ENCODE measurements at places on chromosomes 6 and 20.

DNA sequence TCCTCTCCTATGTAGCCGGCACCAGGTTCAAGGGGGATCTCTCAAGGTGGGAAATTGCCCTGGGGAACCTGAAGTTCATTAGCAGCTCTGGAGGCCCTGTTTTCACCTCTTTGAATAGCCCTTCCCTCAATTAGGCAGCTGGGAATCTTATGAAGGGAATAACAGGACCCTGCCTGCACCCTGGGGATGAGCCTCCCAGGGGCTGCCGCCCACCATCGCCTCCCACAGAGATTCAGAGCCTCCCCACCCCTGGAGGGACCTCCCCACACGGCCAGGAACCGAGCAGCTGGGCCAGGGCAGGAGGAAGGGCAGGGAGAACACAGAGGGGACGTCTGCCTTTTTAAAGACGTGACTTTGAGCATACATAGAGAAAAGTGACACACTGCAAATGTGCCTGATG, 4.6 kb upstream of the EEF1A2 start:
- DNase-seq = no peak

GRCh38 chr6:3754776-3755175, 3.3 kb upstream of the PXDC1 start:
- no peak for DNase-seq

DNA sequence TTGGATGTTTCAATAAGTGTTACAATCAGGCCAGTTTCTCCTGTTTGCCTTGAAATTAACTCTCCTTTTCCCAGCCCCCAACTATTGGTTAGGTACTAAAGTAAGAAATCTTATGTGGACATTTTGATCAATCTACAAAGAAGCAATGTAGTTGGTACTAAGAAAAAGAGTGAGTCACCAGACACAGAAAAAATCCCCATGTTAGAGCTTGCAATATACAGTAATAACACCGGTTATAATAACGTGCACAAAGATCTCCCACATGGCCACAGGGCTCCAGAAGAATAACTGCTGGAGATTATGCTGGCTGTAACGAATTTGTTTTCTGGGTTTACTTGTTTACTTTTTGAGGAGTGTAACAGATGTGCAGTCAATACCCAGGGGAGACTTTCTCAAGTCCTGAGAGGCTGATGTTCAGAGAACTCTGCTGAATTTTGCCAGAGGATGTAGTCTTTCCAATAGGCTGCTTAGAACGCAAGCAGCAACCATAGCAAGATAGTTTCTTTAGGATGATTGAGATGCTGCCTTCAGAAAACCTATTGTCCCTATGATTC, 166.2 kb upstream of the SPACA1 start:
- DNase-seq = no peak

DNA sequence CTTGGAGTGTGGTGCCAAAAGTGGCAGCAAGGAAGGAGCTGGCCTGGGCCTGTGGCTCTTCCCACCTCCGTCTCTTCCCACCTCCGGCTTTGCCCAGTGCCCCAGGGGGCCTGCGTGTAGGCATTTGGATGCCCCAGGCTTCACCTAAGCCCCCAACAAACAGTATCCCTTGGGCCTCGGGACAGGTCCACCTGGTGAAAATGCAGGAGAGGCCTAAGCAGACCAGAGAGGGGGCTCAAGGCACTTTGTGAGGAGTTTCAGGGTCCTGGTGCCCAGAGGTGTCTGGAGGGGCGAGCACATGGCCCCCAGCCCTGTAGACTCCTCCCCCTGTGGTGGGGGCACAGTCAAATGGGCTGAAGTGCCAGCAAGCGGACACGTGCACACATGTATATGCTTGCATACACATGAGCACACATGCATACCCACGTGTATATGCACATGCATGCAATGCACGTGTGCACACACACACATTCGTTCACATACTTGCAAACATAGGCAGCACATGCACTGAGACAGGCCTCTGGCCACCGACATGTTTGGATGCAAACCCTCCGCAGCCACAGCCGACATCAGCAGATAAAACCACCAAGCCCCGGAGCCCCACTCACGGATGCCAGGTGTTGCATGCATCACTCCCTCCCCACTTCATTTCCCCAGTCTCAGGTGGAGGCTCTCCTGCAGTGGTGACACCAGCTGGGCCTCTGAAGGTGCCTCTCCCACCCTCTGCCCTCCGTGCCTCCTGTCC, 124.5 kb downstream of the TAF4 start:
- DNase-seq = no peak

GRCh38 chr20:8250539-8251200, 118.6 kb downstream of the PLCB1 start:
- DNase-seq = no peak

DNA sequence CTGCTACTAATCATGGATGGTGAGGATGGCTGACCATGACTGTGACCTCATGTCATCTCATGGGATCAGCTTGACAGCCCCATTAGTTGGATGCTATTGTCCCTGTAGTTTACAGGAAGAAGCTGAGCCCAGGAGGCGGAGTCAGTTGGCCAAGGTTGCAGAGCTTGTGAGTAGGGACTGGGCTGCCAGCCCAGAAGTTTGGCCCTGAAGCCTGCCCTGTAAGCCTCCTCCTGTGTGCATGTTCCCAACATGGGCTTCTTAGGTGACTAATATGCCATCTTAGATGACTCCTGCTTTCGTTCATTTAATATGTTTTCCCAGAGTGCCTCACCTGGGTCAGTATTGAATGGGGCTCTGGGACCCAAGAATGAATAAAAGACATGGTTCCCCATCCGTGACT, 6.9 kb downstream of the EDN3 start:
- no peak for DNase-seq

DNA sequence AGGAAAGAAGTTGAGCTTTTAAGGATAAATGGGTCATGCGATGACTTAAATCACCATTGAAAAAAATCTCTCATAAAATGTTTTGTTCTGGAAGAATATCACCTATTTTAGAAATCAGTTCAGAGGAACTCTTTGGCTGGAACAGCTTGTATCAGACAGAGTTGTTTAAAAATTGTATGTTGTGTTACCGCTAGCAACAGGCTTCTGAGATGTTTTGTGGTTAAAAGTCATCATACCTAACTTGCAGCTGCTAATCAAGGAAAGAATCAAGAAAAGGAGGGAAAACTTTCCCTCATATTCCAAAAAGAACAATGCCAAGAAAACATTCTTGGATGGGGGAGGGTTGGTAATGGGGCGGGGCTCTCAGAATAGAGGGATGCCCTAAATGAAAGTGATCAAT, 220.7 kb upstream of the CITED2 start:
- DNase-seq = no peak

DNA sequence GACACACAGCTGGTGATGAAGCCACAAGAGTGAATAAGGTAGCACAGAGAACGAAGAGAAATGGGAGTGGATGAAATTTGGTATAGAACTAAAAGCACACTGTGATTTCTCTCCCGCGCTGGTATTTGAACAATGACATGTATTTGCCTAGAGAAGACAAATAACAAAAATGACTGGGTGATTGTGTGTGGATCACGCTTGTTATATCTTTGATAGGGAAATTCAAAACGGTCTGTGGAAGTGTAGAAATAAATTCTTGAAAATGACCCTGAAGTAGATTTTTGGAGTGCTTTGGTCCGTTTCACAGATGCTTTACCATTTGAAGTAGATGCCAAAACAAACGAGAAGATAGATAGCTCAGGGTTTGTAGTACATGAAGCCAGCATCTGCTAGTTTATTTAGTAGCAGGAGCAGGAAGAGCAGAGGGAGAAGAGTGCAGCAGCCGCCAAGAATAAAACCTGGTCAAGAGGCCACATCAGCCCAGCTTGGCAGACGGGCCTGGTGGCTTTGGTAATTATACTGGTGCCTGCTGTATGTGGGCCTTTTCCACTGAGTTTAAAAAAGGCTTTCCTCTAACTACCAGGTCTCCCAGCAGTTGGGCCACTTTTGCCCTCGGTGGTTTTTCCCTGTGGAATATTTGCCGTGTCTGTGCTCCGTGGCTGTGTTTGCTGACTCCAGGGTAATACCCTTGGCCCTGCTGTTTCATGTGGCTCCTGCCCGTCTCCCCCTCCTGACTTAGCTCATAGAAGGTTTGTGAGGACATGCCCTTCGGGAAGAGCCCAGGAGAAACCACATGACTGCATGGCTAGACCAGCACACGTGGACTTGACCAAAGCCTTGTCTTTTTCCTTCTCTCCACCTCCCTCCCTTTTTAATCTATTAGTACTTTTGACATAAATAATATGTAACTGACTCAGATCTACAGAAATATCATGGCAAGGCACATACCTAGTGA, 294.0 kb downstream of the SOX4 start:
- DNase-seq = no peak

DNA sequence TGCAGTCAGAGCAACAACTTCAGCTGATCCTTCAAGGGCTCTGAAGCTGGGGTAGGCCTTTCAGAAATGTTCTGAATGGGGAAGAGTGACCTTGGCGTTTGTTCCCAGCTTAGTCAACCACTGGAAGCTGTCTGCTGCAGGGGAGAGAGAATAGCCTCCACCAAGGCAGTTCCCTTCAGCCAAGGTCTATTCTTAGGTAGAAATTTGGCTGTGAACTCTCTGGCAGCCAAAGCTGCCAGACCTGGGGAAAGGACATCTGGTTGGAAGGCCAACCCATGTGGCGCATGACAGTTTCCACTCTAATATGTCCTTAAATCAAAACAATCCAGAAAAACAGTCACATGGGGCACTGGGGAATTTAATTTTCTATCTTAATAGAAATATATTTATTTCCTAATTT, 60.1 kb downstream of the FBXO5 start:
- DNase-seq = no peak

GRCh38 chr20:54611708-54612412, 136.5 kb downstream of the DOK5 start:
- no peak for DNase-seq

GRCh38 chr20:13231031-13231752, 10.1 kb downstream of the ISM1 start:
- DNase-seq = no peak

DNA sequence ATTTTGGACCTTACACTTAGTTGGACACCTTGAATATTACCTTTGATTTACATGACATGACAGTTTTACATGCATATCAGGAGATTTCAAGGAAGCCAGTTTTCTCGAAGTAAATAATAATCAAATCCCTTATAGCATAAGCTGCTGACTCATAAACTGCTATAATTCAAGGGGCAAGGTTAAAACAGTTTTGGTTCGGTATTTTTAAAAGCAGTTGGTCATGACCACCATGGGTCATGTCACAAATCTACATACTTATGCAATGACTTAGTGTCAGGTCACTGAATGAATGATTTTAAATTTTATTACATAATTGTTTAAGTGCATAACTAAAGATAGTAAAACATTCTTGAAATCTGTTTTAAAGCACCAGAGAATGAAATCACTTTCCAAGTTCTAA, 158.0 kb downstream of the DST start:
- DNase-seq = no peak

- no peak for DNase-seq
Measured at GRCh38 chr20:56178219-56178618, 70.3 kb upstream of the MC3R start.

DNA sequence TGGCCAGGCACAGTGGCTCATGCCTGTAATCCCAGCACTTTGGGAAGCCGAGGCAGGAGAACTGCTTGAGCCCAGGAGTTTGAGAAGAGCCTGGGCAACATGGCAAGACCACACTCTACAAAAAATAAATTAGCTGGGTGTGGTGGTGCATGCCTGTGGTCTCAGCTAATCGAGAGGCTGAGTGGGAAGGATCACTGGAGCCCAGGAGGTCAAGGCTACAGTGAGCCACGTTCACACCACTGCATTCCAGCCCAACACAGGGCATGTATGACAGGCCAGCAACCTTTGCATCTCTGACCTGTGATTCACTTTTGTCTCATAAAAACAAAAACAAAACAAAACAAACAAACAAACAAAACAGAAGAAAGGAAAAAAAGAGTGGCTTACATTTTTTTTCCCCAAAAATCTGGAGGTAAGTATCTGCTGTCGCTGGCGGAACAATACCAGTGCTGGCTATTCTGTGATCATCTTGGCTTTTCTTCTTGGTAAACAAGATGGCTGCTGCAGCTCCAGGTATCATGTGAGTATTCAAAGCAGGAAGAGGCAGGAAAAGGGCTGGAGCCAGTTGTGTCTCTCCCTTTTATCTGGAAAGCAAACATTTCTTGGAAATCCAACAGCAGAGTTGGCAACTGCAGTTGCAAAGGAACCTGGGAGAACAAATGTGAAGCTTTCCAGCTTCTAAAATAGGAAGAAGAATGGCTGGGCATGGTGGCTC, 40.4 kb upstream of the ZMYND8 start:
- no peak for DNase-seq

DNA sequence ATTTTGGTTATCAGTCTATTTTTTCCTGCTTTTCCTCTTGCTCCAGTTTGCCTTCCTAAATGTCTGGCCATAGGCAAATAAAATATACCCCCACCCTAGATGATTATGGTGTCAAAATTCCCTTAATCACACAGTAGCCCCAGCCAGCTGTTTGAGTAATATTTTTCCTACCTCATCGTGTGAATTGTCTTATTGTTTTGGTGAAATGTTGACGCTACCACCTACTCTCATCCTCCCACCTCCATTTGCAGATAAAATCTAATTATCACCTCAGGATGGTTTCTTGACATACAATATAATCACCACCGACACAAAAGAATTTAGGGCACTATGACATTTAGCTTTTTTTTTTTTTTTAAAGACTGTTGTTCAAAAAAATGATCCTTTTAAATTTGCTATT, 44.1 kb upstream of the FUCA2 start:
- no peak for DNase-seq

GRCh38 chr6:136318676-136319075, 29.0 kb upstream of the BCLAF1 start:
- no peak for DNase-seq

DNA sequence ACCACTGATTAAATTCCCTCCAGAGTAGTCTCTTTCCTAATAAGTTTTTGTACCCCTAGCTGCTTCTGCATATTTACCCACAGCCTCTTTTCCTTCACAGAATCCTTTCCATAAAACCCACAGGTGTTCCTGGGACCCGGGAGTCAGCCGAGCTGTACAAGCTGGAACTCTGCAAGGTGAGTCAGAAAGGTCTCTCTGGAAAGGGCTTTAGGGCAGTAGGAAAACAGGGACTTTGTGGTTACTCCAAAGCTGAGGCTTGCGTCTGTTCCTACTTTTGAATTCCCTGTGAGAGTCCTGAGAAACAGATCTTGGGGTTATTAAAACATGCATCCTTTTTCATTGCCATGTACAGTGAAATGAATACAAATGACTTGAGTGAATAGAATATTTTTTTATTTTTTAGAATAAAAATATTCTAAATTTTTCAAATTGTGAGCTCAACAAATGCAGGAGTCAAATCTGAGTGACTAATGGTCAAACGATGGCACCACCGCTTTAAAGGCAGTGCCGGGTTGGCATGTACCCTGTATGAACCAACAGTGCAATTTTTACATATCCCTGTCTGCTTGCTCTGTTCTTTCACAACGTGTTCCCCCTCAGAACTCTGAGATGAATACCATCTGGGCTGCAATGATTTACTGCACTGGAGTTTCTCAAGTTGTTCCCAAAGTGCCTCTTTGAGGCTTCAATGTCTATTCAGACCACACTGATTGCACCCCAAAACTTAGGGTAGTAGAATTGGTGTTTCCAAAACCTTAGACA, 78.4 kb downstream of the GFRAL start:
- no peak for DNase-seq

- DNase-seq = no peak
Measured at GRCh38 chr6:93358435-93358834, 60.9 kb downstream of the EPHA7 start.

- no peak for DNase-seq
Measured at GRCh38 chr6:124830506-124830905, 131.7 kb upstream of the RNF217 start.

- peak; percentile 17 for DNase-seq
Measured at GRCh38 chr6:37137201-37138090, 32.5 kb upstream of the PIM1 start.
